ENCODE measurements at places on chromosomes 7 and 10. TPM values are rescaled to one million over a fixed set of nuclear protein-coding genes. Genes with fewer than 3 reads are reported as not detected.

Gene DRGX
- total RNA-seq = not detected

Gene BLNK
- total RNA-seq = 38.8 TPM

Gene HMX3
- not detected for total RNA-seq

Gene TMEM213
- total RNA-seq = 30.2 TPM

Gene CPA5
- 1.1 TPM for total RNA-seq

Gene SFTPA2
- total RNA-seq = 0.13 TPM

Gene CFAP46
- 8.3 TPM for total RNA-seq

Gene LSM5
- 35.6 TPM for total RNA-seq

Gene SPDYE5
- total RNA-seq = not detected

Gene TEX36
- total RNA-seq = not detected

Gene OR9A2
- not detected for total RNA-seq

Gene ADAM8
- total RNA-seq = 16.6 TPM

Gene ANKRD2
- total RNA-seq = 3.6 TPM

Gene GPC2
- total RNA-seq = 1.8 TPM

Gene STRIP2
- 0.88 TPM for total RNA-seq

Gene GIMAP7
- total RNA-seq = 43.6 TPM

Gene NUTM2D
- total RNA-seq = 9.0 TPM

Gene EPHB6
- total RNA-seq = 17.4 TPM

Gene ASB13
- 47.7 TPM for total RNA-seq

Gene TYW1B
- total RNA-seq = 2.9 TPM

Gene ANXA11
- total RNA-seq = 435 TPM

Gene CPED1
- 16.9 TPM for total RNA-seq

Gene ITPRID1
- total RNA-seq = not detected

Gene ACTL6B
- not detected for total RNA-seq

Gene CDK13
- 50.9 TPM for total RNA-seq

Gene ENTPD1
- total RNA-seq = 36.6 TPM

Gene GNGT1
- total RNA-seq = 0.35 TPM

Gene LEP
- not detected for total RNA-seq

Gene FGFR2
- 59.4 TPM for total RNA-seq

Measured in kidney (tissue), 22 donors.